Left lung (tissue), 14 donors: ENCODE measurements at places on chromosomes 16 and 17. TPM values are rescaled to one million over a fixed set of nuclear protein-coding genes. Genes with fewer than 3 reads are reported as not detected.

DNA sequence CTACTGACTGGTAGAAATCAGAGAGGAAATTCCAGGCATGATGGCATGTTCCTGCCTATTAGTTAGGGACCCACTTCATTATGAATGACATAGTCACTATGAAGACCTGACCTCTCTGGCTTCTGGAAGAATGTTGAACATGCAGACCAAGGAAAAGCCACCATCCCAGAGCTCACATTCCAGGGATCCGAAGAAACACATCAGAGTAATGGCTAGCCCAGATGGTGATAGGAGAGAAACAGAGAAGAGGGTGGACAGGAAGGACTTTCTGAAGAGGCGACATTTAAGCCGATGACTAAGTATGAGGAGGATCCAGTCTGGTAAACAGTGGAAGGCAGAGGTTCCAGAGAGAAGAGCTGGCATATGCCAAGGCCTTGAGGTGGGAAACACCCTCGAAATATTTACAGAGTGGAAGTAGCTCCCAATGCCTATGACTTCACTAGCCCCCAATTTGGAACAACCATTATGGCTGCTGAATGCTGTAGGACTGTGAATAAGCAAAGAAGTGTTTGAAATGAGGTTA lies 216.2 kb downstream of the RBFOX1 start:
- DNase-seq, result no peak

DNA sequence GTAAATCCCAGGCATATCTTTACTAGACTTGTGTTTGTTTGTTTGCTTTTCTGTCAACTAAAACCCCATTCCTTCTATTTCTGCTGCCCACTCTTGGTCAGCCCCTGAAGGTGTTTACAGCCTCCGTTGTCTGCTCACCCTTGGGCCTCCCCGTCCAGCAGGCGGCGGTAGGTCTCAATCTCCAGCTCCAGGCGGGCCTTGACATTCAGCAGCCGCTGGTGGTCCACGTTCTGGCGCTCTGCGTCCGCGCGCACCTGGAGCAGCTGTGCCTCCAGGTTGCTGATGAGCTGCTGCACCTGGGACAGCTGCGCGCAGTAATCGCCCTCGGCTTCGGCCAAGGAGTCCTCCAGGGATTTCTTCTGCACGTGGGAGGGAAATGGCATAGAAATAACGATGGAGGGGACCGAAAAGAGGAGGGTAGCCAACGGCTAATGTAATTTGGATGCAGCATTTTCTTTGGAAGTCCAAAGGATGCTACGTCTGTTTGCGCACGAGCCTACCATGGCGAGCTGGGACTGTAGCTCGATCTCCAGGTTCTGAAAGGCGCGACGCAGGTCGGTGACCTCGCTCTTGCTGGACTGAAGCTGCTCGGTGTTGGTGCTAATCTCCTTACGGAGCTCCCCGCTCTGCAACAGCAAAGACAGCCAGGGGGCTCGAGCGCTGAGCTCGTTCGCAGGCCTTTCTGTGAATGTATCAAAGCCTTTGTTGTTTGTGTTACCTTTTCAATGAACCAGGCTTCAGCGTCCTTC lies 3.9 kb downstream of the KRT12 start:
- peak; percentile 71 for DNase-seq

DNA sequence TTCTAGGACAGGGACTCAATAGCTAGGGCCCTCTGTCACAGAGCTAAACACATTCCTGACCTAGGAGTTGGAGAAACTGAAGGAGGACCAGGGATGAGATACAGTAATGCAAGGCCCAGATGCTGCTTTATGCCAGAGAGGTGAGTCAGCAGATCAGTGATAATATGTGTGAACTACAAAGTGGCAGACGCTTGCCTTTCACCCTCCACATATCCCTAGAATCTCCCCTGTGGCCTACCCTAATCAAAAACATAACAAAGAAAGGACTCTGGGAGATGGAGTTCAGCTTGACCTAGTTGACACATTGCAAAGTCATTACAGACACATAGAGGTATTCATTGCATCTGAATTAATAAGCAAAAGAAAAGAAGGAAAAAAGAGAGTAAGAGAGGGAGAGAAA lies 417.6 kb upstream of the DYNLRB2 start:
- DNase-seq, result no peak

- DNase-seq, result no peak
These were observed 47.0 kb downstream of the MFSD11 start for GRCh38 chr17:76784926-76785325.

DNA sequence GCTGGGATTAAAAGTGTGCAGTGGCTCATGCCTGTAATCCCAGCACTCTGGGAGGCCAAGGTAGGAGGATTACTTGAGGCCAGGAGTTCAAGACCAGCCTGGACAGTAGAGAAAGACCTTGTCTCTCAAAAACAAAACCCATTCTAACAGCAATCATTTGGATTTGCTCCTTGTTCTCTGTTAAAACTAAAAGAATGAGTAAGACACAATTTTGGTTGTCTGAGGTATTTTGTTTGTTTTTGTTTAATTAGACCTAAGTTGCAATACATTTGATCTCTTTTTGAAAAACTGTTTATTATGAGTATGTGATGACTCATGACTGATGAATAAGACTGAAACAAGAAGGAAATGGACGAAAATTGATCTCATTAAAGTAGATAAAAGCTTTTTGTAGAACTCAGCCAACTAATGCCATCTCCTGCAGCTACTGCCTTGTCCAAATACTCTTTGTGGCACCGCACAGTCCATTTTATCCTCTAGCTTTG lies 29.0 kb downstream of the GLG1 start:
- DNase-seq, result no peak

- DNase-seq, result peak; percentile 33
These were observed 481 bp downstream of the PDK2 start for GRCh38 chr17:50095626-50096037.

GRCh38 chr16:66167564-66168291 lies 198.8 kb upstream of the CDH5 start:
- no peak for DNase-seq

DNA sequence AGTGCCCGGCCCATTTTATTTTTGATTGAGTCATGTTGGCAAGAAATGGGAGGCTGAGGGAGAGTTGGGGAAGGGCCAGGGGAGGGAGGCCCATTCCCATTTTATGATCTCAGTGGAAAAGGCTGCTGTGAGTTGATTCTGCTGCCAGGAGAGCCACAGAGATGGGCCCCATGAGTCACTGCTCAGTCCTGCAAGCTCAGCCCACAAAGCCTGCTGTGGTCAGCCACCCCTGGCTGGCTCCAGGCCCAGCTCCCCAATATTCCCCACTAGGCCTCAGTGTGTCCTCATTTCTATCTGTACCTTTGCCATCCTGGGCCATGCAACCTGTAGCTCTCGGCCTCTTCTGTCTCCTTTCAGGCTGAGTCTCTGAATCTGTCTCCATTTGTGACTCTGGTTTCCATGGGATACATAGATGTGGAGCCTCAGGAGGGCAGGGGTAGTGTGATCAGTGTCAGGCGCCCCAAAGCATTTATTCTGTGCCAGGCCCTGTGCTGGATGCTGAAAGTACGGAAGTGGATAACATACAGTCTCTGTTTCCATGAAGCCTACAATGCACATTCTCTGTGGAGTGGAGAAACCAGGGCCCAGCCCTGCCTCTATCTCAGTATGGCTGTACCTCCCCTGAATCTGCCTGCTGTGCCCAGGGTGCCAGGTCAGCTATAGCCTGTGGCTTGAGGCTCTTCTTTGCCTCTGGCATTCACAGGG lies 1.9 kb upstream of the PLEKHG4 start:
- DNase-seq, result no peak

GRCh38 chr17:68480885-68481284 lies 23.6 kb upstream of the WIPI1 start:
- DNase-seq, result no peak

GRCh38 chr16:2039274-2040031 lies 8.2 kb downstream of the NTHL1 start:
- peak; percentile 99 for DNase-seq

- DNase-seq, result no peak
These were observed 13.1 kb upstream of the MRPS23 start for GRCh38 chr17:57862694-57863667.

GRCh38 chr17:364766-365165 lies 12.2 kb upstream of the RPH3AL start:
- no peak for DNase-seq

DNA sequence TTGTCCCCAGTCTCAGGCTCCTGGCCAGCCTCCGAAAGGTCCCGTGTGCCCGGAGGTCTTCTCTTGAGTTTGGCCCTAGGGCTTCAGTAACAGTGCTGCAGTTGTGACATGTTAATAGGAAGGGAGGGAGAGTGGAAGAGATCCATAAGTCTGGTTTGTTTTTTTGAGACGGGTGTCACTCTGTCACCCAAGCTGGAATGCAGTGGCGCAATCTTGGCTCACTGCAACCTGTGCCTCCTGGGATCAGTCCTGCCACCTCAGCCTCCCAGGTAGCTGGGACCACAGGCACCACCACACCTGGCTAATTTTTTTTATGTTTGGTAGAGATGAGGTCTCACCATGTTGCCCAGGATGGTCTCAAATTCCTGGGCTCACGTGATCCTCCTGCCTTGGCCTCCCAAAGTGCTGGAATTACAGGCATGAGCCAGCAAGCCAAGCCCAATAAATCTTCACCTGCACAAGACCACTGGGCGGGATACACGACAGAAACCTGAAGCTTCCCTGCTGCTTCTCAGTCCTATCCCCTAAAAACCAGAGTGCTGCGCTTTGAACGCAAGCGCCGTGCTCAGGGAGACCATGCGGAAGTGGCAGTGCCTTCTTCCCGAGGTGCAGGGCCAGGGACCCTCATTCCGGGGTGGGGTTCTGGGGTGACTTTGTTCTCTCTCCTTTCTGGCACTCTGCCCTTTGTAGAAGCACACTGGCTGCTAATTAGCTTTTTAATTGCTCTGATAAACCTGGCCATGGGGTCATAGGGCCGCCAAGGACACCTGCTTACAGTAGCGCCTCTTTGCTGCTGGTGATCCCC lies 10.9 kb downstream of the TRAF7 start:
- no peak for DNase-seq

DNA sequence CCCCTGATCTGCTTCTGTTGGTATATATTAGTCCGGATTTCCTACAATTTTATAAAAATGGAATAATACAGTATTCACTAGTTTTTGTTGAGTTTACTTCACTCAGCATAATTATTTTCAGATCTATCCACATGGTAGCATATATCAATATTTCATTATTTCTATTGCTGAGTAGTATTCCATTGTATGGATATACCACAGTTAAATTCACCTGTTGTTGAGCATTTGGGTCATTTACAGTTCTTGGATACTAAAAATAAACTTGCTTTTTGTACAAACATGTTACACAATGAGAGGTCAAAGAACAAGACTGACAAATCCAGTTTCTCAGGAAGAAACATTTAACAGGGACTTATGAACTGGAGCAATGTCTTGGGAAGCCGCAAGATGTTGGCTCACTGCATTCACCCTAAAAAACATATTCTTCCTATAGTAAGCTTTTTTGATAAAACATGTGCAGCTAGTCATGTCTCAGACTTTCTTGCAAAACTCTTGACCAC lies 126.9 kb upstream of the HS3ST2 start:
- DNase-seq, result no peak

- peak; percentile 79 for DNase-seq
These were observed 500 bp downstream of the MAF start for GRCh38 chr16:79599837-79600637.

DNA sequence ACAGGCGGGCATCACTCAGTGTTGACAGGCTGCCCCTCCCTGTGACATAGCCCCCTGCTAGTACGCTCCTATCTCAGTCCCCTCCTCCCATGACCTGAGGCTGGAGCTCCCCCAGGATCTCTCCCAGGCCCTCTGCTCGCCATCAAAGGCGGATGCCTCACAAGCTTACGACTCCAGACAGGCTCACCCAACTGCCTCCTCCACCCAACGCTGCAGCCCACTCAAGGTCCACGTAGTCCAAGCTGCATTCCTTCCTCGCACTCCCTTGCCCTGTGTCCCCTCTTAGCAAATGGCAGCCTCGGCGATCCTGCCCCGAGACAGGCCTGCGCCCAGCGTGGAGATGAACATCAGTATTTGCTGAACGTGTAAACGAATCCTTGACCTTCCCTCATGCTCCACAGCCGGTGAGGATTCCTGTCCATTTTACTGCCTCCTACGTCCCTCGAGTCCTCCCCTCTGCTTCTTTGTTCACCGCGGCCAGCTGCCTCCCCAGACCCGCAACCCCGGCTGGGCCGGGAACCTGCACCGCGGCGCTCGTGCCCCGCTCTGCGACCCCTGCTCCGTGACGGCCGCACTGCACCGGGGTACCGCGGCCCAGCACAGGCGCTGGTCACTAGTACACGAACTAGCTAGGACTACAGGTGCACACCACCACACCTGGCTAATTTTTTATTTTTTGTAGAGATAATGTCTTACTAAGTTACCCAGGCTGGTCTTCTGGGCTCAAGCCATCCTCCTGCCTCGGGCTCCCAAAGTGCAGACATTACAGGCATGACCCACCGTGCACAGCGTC lies 838 bp upstream of the TMEM97 start:
- no peak for DNase-seq

DNA sequence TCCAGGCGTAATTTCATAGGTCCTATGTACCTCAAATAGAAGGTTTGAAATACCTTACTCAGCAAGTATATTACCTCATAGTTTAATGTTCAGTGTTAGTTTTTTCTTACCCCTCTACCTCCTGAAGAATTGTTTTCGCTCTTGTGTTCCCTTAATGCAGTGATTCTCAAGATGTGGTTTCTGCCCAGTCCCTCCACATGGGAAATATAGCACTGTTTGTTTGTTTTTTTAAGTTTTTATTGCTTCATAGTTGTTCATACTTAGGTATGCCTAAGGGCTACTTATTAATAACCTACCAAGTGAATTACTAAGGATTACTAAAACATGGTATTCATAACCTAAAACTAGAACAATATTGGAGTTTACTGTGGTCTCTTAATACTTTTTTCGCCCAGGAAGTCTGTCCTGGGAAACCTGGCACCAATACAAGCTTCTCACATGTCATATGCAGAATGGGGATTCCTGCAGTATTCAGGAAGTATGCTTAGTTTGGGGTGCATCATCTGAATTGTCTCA lies 5.0 kb downstream of the RSPRY1 start:
- DNase-seq, result no peak

DNA sequence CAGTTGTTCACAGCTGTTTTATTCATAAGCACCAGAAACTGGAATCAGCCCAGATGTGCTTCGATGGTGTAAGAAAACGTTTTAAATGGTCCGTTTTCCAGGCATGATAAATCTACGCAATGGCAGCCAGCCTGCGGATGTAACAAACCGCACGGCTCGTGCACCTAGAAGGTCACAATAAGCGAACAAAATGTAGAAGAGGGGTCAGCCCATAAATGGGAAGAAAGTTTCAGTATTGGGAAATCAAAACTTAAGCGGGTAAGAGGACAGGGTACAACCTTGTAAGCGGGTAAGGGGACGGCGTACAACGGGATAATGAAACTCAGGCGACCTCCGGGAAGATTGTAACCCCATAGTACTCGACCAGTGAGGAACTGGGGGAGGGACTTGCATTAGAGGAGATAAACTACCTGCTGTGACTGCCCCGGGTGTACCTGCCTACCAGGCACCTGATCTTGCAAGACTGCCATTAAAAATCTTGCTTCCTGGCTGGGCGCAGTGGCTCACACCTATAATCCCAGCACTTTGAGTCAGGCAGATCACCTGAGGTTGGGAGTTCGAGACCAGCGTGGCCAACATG lies 66.6 kb downstream of the ANKRD11 start:
- no peak for DNase-seq

Gene NPIPB6
- 2.2 TPM for polyA plus RNA-seq

Gene NPIPB9
- polyA plus RNA-seq, result 2.7 TPM

Gene HCRT
- not detected for polyA plus RNA-seq

Gene RRN3
- polyA plus RNA-seq, result 51.7 TPM

Gene ASPHD1
- polyA plus RNA-seq, result 0.64 TPM

Gene EXOC7
- polyA plus RNA-seq, result 165 TPM

Gene MEFV
- 0.43 TPM for polyA plus RNA-seq

Gene GAST
- not detected for polyA plus RNA-seq

Gene CPHXL2
- 0.17 TPM for polyA plus RNA-seq

Gene CAVIN1
- polyA plus RNA-seq, result 176 TPM

Gene UTS2R
- polyA plus RNA-seq, result not detected

Gene SLC12A3
- 0.16 TPM for polyA plus RNA-seq

Gene CRHR1
- polyA plus RNA-seq, result not detected

Gene RBFOX1
- polyA plus RNA-seq, result 1.7 TPM
